ENCODE measurements at places on chromosomes 3 and 15.

DNA sequence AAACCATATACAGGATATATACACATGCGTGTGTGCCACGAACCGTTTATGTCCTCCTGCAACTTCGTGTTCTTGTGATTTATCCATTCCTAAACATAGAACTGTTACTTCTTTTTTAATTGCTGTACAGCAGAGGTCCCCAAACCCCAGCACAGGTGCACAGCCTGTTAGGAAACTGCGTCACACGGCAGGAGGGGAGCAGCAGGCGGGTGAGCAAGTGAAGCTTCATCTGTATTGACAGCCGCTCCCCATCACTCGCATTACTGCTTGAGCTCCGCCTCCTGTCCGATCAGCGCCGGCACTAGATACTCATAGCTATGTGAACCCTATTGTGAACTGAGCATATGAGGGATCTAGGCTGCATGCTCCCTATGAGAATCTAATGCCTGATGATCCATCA lies 34.9 kb upstream of the NRROS start:
- peak; percentile 70 for DNase-seq

DNA sequence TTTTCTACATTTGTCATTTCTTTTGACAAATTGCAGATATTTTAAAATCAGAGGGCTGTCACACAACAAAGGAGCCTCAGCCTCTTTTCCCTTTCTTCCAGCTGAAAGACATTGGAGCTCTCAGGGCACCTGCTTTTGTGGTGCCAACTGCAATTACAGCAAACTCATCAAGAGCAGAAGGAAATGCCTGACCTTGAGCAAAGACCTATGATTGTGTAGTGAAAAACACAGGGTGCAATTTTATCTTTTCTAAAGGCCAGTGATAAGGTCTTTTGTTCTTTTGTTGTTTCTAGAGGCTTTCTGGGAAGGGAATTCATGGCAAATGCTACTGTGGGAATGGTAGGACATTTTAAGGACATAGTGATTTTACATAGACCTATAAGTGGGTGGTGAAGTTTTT lies 214.3 kb downstream of the OXSM start:
- DNase-seq, result no peak

DNA sequence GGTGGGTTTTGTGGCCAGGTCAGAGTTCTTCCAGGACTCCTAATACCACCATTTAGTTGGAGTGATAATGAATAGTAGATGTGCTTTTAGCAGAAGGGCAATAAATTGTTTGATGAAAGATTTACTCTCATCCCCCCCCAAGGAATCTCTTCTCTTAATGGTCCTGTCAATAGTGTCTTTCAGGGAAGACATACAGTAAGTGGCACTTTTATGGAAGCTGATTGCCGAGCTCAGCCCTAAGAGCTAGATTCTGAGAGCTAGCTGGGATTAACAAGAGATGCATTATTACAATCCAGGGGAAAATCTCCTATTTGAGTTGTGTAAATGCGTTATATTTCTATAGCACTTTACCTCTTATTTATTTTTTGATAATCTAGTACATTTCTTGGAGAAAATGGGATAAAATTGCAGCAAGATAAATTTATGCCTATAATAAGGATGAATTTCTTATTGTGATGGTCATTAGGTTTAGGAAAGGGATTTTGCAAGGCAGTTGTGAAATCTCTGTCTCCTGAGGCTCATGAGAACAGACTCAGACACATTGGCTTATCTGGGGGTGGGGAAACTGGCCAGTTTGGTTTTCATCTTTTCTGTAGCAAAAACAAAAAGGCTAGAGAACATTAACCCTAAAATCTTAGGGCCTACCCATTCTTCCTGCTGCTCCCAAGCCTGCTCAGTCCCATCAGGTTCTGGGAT lies 41.6 kb upstream of the CLSTN2 start:
- DNase-seq, result no peak

- DNase-seq, result no peak
Measured at GRCh38 chr15:69994429-69995205, 103.1 kb downstream of the TLE3 start.

- no peak for DNase-seq
Measured at GRCh38 chr3:42451116-42451515, 40.7 kb upstream of the LYZL4 start.

DNA sequence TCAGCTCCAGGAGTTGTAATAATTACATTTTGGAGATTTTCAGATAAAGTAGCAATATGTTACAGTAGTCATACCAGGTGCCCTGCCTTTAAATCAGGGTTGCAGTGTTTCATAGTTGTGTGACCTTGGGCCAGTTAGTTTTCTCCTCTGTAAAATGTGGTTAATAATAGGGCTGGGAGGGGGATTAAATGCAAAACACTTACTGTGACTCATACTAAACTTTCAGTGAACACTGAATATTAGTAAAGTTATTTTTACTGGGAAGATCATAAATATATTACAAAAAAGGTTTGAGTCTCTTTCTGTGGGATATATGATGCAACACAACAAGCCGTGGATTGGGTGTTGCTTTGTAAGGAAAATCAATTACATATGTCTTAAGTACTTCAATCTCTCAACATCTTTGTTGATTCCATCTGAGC lies 1.1 kb upstream of the EBLN2 start:
- DNase-seq, result no peak

DNA sequence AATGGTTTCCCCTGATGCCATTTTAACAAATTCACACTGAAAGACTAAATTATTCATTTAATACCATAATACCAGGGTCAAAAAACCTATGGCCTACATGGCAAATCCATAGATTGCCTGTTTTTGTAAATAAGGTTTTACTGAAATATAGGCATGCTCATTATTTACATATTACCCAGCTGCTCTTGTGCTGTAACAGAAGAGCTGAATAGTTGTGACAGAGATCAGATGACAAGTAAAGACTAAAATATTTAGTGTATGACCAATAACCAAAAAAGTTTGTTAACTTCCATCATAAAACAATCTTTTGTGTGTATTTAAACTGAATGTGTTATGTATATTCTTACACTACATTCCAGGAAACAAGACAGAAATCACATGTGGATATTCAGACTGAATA lies 60.2 kb downstream of the DENND4A start:
- no peak for DNase-seq

- DNase-seq, result no peak
Measured at GRCh38 chr3:10352146-10352911, 31.4 kb upstream of the SEC13 start.

- no peak for DNase-seq
Measured at GRCh38 chr15:63560741-63561448, 36.3 kb upstream of the FBXL22 start.

GRCh38 chr3:13081603-13082360 lies 8.6 kb upstream of the IQSEC1 start:
- no peak for DNase-seq

DNA sequence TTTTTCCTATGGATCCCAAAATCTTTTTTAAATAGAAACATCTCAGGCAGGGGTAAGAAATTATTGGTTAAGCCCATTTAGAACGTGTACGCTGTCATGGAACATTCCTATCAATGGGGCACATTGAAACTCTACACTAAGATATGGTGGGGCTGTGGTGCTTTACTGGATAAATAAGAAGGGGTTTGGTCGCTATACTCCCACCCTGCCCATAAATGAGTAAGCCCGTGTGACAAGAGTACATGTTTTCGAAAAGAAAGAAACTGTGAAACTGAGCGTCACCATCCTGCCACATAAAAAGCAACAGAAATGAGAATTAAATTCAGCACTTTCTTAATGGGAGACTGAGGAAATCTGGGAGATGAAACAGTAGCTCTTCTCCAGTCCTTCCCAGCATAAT lies 929.7 kb upstream of the CFAP20DC start:
- DNase-seq, result peak; percentile 6

GRCh38 chr15:60399931-60400330 lies 2.1 kb upstream of the ANXA2 start:
- no peak for DNase-seq

DNA sequence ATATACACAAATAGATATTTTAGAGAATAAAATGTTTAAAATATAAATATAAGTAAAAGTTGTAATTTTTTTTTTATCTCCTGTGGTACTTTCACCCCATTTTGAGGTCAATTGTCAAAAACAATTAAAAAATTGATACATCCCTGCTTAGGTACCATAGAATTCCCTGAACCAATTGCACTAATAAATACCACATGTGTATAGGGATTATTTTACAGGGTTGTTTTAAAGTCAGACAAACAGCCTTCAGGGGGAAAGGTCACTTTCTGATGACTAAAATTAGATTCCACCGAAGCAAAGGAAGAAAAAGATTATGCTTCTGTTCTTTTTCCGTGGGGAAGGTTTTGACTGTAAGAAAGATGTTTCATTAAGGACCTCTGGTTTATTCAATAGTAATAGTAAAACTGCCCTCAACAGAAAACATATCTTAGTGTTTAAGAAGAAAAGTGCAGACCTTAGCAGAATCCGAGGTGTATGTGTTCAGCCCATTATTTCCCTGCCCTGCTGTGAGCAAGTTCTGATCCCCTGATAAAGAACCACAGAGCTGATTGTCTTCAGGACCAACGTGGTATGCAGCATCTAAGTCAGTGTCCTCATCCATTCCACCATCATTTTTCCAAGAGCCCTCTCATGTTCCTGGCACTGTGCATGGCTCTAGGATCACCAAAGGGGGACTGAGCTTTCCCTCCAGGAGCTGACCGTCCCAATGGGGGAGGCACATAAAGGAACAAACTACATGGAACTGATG lies 132.9 kb upstream of the IL12A start:
- DNase-seq, result no peak

GRCh38 chr3:26703519-26703918 lies 80.9 kb downstream of the LRRC3B start:
- no peak for DNase-seq

- DNase-seq, result no peak
Measured at GRCh38 chr3:46970391-46971091, 6.0 kb downstream of the CCDC12 start.

DNA sequence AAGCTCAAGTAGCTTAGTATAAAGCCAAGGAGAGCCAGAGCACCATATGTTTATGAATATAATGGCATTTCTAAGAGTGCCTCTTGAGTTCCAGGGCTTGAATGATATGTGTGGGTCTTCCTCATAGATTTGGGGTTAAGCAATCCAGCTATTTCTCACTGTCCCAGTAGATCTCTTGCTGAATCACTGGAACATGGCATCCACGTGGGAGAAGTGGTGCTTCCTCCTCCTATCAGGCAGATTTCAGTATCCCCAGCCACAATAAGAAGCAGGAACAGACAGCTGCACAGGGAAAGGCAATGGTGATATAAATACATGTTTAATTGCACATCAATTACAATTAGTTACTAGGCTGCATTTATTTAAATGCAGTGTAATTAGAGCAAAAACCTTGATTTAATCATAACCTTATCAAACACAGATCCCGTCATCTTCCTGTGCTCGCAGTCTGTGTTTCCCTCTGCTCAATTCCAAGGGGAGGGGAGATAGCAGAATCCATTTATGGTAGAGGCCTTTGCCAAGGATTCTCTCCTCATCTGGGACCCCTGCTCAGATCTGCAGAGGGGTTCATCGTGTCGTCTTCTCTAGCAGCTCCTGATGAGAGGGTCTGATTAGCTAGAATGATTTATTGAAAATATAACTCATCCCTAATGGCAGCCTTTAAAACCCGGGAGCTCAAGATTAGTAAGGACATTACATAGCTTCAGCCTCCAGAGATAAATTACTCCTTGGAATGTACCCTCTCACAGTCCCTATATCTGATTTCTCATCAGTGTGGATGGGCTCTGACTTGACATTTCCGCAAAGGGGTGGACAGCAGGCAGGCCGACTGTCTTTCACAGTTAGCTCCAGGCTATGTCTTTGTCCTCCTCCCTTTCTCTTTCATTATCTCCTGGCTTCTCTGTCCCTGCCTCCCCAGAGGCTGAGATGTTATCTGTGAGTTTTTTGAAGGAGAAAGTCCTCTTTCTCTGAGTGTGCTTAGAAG lies 775.9 kb downstream of the AGBL1 start:
- no peak for DNase-seq

DNA sequence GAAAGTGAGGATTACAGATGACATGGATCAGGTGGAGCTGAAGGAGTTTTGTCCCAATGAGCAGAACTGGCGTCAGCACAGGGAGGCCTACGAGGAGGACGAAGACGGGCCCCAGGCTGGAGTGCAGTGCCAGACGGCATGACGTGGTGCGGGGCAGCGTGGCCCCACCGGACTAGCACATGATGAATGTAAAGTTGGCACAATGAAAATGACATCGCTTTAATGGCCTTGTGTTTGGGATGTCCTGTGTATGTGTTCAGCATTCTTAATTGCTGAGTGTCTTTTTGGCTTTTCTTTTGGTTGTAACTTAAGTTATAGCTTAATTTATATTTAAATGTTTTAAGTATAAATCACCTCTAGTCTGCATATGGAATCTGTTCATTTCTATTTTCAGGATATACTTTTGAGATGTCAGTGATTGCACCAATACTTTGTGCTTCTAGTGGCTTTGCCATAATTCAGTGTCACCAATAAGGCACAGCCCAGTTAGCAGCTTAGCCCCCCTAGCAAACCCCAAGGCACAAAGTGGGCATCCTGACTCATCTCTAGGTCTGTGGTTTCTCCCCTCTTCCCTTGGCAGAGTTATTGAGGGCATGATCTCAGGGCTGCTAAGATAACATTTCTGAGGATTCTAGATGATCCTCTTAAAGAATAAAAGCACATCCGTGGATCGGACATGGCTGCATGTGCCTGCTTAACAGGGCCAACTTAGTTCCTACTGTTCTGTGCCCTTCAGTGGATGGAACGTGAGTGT lies 16.1 kb downstream of the DNAJA4 start:
- no peak for DNase-seq

DNA sequence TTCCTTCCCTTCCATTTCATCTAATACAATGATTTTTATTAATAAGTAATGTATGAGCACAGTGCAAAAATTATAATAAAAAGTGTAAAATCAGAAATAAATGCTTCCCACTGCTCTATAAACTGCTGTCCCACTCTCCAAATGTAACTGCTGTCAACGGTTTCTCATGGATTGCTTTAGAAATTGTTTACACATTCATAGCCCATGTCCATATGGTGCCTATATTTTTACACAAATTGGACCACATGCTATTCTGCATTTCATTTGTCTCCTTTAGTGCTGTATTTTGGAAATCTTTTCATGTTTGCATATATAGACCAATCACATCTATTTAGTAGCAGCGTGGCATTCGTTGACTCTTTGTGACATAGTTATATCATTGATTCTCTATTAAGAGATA lies 164.7 kb upstream of the SLCO3A1 start:
- no peak for DNase-seq

DNA sequence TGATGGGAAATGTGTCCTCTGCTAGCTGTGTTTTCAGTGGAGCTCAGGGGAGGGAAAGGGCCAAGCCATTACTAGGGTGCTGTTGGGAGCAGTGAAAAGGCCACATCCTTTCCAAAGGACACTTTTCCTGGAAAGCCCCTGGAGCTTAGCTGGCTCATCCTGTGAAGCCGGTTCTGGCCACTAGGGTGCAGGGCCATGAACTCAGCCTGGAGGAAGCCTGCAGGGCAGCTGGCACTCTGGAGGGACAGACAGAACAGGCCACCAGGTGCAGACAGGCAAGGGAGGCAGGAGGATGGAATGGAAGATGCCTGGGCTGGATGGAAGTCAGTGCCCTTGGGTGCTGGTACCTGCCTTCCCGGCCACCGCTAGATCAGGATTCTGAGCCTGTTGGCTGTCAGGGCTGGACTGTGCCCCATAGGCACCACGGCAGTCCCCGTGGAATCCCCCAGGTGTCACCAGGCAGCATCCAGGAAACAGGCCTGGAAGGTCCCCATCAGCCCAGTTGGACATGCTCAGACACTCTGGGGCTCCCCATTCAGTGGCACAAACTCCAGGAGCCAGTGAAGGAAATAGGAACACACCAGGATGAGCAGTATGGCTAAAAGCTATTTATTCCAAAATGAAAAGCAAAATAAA lies 76.2 kb upstream of the C2CD4B start:
- DNase-seq, result no peak

Measured in stimulated activated CD4-positive, alpha-beta T cell treated with anti-CD3 and anti-CD28 coated beads, Interleukin-4, amount 100 ng/mL, for 4 hours (primary cell).